Activated T-cell treated with anti-CD3 and anti-CD28 coated beads for 24 hours (primary cell): ENCODE measurements at places on chromosomes 2 and 18.

DNA sequence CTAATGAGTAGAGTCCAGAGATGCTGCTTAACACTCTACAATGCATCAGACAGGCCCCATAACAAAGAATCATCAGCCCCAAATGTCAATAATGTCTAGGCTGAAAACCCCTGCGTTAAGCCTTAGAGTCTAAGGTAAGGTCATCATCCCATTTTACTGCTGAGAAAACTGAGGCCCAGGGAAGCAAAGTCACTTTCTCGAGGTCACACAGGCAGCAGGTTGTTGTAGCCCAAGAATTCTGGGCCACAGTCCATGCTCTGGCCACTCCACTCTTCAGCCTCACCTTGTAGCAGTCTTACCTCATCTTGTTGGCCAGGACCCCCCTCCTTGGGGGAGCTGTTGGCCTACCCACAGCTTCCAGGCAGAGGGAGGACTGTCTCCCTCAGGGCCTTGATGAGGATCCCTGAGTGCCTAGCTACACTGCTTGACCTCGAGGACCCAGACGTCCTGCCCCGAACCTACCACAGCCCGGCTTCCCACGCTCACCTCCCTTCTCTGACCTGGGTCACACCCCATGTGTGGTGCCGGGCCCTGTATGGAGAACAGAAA, 54.4 kb downstream of the SMAD7 start:
- DNase-seq, result no peak

GRCh38 chr2:152134488-152135280, 35.8 kb upstream of the CACNB4 start:
- no peak for DNase-seq

DNA sequence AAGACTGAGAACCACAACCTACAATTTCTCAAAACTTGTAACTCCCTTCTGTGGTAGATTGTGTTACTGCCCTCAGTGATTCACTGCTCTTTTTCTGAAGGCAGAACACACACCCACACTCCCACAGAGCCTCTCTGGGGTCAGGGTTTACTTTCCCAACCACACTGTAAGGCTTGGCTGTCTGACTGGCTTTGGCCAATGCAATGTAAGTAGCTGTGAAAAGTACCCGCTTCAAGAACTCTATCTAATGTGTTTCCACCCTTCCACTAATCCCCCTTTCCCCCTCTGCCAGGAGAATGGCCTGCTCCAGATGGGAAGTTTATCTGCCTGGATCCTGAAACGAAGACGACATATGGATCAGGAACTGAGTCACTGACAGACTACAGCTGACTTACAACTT, 222.7 kb downstream of the CDH2 start:
- no peak for DNase-seq

DNA sequence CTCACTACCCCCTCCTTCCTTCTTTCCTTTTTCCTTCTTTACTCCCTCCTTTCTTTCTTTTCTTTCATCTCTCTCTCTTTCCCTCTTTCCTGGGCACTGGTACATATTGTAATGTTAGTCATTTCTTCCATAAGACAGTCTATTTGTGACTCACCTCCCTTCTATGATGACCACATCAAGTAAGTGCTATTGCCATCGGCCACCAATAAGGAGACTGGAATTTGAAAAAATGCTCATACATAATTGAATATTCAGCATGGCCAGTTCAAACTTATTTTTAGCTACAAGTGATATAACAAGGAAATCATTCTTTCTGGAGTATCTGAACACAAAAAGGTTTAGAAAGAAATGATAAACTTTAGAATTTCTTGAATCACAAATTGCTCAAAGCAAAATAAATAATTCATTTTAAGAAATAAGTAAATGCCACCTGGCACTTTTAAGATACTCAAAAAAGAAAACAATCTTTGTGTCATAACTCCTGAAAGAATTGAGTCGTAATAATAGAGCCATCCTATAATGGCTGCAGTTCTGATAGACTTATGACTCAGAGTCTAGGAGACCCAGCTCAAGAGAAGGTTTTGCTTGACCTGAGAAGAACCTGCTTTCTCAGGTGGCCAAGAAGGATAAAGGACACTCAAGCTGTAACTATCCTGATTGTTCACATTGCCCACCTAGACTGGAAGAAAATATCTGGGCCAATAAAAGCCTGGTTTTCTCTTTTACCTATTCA, 51.6 kb upstream of the CCBE1 start:
- DNase-seq, result no peak

- no peak for DNase-seq
Measured at GRCh38 chr2:118012778-118013177, 1.1 kb downstream of the CCDC93 start.

DNA sequence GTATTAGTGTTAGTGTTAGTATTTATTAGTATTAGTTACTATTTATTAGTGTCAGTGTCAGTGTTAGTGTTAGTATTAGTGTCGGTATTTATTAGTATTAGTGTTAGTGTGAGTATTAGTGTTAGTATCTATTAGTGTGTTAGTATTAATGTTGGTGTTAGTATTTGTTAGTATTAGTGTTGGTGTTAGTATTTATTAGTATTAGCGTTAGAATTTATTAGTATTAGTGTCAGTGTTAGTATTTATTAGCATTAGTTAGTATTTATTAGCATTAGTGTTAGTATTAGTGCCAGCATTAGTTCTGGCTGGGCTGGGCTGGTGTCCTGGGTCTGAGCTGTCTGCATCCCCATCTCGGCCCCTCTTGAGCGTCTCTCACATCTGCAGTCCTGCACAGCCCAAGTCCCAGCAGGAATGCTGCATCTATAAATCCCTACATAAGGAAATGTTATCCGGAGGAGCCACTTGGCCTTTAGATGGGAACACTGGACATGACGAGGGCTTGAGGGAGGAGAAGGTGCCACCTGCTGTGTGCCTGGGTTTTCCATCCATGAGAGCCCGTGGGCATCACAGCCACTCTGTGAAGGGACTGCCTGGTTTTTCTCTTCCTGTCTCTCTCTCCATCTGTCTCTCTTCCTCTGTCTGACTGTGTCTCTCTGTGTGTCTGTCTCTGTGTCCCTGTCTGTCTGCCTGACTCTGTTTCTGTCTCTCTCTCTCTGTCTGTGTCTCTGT, 33.6 kb downstream of the TWIST2 start:
- DNase-seq, result no peak

- no peak for DNase-seq
Measured at GRCh38 chr2:226904592-226904991, 68.7 kb downstream of the RHBDD1 start.

DNA sequence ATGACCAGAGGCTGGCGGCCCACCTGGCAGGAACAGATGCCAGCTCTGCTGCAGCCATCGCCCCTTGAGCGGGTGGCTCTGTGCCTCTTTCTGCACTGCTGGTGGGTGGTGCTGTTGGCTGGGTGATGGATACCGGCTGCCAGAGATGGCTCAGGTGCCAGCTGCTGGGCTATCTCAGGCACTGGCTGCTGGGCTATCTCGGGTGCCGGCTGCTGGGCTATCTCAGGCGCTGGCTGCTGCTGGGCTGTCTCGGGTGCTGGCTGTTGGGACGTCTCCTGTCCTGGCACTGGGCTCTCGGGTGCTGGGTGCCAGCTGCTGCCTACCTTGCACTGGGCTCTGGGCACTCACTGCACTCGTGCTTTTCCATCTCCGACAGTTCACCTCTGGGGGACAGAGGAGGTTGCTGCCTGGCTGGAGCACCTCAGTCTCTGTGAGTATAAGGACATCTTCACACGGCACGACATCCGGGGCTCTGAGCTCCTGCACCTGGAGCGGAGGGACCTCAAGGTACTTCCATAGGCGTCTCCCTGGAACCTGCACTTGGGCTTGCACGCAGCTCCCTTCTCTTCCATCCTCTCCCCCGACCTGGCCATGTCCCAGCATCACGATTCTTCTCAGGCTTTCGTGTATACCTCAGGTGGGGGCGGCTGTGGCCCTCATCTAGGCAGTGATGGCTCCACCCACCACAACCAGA, 98.4 kb downstream of the USP40 start:
- no peak for DNase-seq

GRCh38 chr2:147716906-147717305, 127.9 kb upstream of the ACVR2A start:
- no peak for DNase-seq

DNA sequence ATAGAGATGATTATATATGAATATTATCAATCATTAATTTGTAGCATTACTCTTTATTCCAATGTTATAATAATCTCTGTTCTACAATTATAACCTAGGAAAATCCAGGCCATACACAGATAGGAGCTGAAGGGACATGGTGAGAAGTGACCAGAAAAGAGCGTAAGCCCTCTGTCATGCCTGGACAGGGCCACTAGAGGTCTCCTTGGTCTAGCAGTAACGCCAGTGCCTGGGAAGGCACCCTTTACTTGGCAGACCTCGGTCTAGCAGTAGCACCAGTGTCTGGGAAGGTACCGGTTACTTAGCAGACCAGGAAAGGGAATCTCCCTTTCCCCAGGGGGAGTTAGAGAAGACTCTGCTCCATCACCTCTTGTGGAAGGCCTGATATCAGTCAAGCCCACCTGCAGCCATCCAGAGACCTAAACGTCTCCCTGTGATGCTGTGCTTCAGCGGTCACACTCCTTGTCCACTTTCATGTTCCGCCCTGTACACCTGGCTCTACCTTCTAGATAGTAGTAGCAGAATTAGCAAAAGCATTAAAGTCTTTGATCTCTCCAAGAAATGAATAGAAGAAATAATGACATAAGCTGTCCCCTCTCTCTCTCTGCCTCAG, 447.5 kb upstream of the FSIP2 start:
- no peak for DNase-seq

- no peak for DNase-seq
Measured at GRCh38 chr2:241035818-241036396, 37.5 kb downstream of the SNED1 start.

DNA sequence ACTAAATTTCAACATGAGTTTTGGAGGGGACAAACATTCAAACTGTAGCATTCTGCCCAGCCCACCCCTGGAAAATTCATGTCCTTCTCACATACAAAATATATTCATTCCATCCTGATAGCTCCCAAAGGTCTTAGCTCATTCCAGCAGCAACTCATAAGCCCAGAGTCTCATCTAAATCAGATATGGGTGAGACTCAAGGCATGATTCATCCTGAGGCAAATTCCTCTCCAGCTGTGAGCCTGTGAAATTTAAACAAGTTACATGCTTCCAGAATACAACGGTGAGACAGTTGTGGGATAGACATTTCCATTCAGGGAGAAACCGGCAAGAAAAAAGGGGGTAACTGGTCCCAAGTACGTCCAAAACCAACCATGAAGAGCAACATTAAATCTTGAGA, 43.5 kb upstream of the FAHD2A start:
- no peak for DNase-seq

GRCh38 chr2:231900486-231900942, 25.7 kb downstream of the NPPC start:
- peak; percentile 20 for DNase-seq
